ENCODE measurements at places on chromosomes 12 and 14.

GRCh38 chr14:104084251-104085002, 1.1 kb upstream of the ASPG start:
- DNase-seq, result no peak

- DNase-seq, result no peak
Measured at GRCh38 chr14:25896777-25897176, 701.1 kb downstream of the NOVA1 start.

GRCh38 chr14:72644038-72644437, 249.9 kb downstream of the DPF3 start:
- no peak for DNase-seq

DNA sequence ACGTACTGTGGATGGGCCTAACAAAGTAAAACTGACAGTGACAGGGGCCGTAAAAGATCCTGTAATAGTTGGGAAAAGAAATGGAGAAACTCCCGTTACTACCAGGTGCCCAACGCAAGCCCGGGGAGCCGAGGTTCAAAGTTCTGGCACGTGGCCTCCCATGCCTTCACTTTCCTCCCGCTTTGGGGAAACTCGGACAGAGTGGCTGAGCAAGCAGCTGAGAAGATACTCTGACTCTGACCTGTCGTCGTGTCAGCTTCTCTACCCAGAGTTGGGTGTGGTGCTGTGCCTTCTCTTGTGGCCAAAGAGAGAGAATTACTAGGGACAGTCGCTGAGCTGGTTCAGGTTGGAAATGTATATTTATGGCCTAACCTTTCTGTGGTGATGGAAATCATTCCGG, 1.7 kb downstream of the B4GALNT3 start:
- DNase-seq, result no peak

DNA sequence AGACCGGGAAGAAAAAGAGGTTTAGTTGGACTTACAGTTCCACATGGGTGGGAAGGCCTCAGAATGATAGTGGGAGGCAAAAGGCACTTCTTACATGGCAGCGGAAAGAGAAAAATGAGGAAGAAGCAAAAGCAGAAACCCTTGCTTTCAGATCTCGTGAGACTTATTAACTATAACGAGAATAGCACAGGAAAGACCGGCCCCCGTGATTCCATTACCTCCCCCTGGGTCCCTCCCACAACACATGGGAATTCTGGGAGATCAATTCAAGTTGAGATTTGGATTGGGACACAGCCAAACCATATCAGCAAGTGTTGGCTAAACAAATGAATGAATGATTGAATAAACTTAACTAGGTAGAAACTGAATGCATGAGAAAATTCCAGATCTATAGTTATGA, 85.3 kb upstream of the PARP11 start:
- DNase-seq, result no peak

- DNase-seq, result no peak
Measured at GRCh38 chr14:40009771-40010170, 577.5 kb upstream of the FBXO33 start.

- DNase-seq, result no peak
Measured at GRCh38 chr14:80627745-80628144, 313.8 kb downstream of the CEP128 start.

DNA sequence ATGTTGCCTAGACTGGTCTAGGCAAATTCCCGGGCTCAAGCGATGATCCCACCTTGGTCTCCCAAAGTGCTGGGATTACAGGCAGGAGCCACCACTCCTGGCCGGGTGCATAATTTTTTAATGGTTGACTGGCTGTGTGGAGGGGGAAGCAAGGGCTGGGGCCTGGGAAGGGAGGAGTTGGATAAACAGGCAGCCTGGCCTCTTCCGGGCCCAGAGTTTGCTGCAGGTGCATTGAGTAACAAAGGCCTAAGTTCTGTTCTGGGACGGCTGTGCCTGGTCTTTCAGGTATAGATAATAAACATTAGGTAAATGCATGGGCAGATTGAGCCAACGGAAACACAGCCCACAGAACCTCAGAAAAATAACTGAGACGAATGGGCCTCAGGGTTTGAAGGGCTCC, 191.3 kb upstream of the TBX3 start:
- no peak for DNase-seq

- no peak for DNase-seq
Measured at GRCh38 chr12:132740313-132740646, 21.4 kb downstream of the ANKLE2 start.

DNA sequence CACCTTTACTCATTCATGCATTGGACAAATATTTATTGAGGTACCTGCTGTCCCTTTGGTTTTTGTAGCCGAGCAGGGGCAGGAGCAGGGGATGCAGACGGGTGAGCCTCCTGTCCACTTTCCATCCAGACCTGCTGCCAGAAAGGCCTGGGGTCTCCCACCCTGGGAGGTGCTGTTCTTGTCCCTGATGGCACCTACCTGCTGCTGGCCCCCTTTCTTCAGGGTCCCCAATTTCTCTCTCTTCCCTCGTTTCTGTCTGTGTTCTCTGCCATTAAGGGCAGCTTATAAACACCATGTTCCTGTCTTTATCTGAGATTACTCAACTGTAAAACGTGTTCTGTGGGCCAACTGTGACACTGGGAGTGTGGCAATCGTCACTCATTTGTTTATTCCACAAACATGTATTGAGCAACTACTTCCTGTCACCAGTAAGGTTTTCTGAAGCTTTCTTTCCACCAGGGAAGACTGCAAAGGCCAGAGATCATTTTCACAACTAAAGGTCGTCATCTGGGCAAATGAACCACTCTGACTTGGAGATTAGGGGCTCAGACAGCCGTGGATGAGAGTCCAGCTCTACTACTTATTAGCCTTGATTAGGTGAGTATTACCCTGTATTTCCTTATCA, at the start of gene HAL:
Gene HAL, minus strand, starts transcription at position 311 of the 625 bp plus-strand sequence. CDS start 434 bp downstream, outside the sequence.
- DNase-seq, result no peak

GRCh38 chr12:25993901-25994651, 35.6 kb downstream of the RASSF8 start:
- no peak for DNase-seq

- DNase-seq, result no peak
Measured at GRCh38 chr14:65115615-65116014, 13.3 kb upstream of the MAX start.

DNA sequence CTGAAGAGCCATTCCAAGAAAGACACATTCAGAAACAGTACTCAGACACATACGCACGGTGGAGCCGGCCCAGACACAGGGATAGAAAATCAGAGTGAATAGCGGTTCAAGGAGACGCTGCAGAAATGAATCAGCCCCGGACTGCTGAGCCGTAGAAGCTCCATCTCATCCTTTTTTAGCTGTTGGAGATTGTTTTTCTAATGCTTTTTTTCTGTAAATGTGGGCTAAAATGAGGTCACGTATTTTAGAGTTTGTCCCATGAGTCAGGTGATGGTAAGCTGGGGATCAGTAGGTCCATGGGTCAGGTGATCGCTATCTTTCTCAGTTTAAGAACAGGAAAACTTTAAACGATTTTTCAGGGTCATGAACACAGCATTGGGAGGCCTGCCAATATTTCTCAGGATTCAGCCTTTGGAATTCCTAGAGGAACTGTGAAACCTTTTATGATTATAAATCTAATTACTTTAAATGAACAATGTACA, 202.4 kb downstream of the ITPR2 start:
- no peak for DNase-seq

GRCh38 chr12:106021516-106021915, 117.2 kb downstream of the NUAK1 start:
- no peak for DNase-seq

DNA sequence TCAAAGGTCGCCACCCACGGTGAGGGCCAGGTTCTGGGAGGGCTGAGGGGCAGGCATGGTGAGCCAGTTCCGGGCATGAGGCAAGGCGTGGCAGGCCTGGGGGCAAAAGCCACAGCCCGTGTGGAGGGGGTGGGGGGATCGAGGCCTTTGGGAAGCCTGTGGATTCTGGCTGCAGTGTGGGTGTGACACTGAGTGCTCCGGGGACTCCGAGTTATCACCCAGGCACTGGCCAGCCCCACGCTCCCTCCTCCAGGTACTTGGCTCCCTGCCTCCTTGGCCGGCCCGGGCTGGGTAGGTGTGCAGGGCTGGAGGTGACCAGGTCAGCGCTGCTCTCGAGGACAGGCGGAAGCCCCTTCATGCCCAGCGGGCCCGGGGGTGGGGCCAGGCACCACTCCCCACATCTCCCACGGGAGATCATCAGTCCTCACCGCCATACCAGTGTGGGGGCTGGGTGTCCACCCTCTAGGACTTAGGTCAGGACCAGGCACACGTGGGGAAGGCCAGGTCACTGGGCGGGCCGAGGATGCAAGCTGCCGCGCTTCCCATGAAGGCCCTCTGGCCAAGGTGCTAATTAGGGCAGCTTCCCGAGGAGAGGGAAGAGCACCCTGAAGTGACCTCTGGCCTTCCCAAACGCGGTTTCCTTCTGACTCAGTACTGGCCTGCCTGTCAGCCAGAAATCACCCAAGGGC, 34.1 kb upstream of the TDRD9 start:
- DNase-seq, result no peak

DNA sequence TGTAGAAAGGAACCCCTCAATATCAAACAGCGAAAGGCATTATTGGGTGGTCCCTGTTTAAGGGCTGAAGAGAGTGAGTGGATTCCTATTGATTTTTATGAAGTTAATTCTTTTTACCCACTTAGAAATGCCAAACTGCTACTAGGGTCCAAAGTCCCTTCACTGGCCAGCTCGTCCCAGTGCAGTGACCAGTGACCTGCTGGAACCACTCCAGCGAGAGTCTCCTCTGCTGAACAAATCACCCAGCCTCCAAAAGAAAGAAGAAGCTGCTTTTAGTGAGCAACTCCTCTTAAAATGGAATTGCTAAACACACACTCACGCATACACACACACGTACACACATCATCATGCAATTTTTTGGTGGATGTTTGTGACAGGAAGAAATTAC, 198.2 kb upstream of the PLEKHG7 start:
- no peak for DNase-seq

DNA sequence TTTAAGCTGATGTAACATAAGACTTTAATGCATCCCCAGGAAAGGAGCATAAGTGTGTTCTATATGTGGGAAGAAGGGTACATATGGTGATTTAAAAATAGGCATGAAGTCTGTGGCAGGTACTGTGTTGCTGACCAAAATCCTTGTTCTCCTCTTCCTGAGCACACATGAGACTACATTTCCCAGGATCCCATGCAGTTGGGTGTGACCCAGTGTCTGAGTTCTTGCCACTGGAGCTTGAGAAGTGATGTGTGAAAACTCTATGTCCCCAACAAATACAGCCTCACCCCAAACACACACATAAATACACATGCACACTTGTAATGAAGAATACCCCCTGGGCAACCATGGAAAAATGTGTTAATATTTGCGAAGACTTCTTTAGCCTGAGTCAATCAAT, 8.5 kb upstream of the SMIM10L1 start:
- DNase-seq, result no peak

- no peak for DNase-seq
Measured at GRCh38 chr12:16454481-16454880, 107.0 kb downstream of the MGST1 start.

GRCh38 chr12:11269607-11270006, at the start of gene PRB3:
Gene PRB3, minus strand, starts transcription at chr12:11269707. Its CDS starts 38 bp downstream, at chr12:11269669.
- DNase-seq, result no peak

GRCh38 chr14:92728759-92729364, 19.6 kb downstream of the LGMN start:
- no peak for DNase-seq

- DNase-seq, result no peak
Measured at GRCh38 chr12:27460471-27460978, 14.0 kb downstream of the SMCO2 start.

- no peak for DNase-seq
Measured at GRCh38 chr12:105167346-105167745, 59.8 kb downstream of the WASHC4 start.

DNA sequence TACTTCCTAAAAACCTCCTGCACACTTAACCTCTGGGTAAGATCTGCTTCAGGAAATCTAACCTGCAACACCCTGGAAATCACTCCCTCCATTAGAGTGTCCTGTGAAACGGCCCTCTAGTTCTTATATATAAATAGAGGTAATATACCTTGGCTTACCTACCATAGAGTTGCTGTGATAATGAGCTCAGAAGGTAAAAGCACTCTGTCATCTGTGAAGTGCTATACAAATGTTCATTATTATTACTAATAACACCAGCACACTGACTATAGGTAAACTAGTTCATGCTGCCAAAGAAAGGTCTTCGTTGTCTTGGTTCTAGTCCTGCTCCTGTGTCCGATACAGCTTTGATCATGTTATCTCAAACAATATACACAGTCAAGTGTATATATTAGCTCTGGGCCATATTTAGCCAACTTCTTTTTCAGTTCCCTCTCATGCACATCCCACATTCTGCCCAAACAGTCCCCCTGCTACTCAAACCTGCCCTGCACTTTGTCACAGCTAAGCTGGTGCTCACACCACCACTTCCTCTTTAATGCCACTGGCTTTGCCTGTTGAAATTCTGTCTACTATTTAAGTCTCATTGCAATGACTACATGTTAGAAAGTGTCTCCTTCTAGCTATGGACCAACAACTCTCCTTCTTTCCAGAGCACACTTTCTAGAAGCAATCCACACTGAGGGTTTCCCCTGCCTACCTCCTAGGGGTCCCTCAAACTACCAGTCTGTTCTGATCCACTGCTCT, 5.1 kb downstream of the E2F7 start:
- no peak for DNase-seq

GRCh38 chr12:115975411-115975810, 302.1 kb downstream of the MED13L start:
- DNase-seq, result no peak

DNA sequence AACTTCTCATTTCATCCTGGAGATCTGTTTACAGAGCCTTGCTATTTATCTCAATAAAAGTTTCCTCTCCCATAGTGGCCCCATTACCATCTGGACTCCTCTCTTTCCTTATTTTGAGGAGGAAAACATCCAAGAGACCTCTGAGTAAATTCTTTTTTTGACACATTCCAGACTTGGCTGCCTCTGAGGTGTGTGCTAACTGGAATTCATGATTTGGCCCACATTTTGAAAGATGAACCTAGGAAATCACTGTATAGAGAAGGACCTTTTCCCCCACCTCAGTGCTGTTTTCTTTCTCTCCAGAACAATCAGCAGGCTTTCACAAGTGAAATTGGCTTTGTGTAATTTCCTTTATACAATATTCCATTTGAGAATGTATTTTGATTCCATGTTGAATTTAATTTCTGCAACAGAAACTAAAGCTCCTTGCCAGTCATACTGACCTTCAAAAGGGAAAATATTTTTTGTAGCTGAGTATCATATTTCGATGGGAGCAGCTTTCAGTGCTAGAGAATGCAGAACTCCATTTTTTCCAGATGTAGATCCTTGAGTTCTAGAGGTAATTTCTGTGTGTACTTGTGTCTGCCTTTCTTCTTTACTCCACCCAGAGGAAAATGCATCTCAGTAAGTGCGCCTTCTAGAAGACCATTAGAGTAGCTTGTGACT, 244.9 kb upstream of the RGS6 start:
- no peak for DNase-seq

GRCh38 chr14:99131632-99132271, 140.2 kb downstream of the BCL11B start:
- DNase-seq, result no peak

- no peak for DNase-seq
Measured at GRCh38 chr12:57240926-57241401, 10.0 kb downstream of the STAC3 start.

Measured in cortex of kidney (tissue), 1 donor.